ENCODE measurements at places on chromosomes 11 and 22. TPM values are rescaled to one million over a fixed set of nuclear protein-coding genes. Genes with fewer than 3 reads are reported as not detected.

DNA sequence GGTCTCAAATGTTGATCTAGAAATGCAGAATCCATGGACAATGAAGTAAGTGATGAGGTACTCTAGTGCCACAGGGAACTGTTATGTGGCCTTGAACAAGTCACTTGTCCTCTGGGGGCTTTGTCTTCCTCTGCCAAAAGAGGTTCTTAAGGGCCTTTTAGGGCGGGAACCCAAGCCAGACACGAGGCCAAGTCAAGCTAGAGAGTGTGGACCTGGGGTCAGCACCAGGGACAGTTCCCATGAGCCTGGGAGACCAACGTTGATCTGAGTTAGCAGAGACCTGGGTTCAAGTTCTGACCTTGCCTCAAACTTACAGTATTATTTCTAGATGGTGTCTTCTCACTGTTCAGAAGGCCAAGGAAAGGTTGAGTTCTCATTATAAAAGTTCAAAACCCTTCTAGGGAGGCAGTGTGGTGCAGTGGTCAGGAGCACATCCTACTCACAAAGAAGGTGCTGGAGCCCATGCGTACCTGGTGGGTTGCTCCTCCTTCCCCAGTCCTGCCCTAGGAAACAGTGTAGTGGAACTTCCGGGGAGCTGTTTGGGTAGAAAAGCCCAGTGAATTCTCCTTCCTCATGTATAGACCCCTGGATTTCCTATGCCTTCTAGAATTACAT, 121.5 kb downstream of the CHST1 start:
- no peak for DNase-seq

The C11orf86 gene
- total RNA-seq, result 0.25 TPM

GRCh38 chr11:128598506-128599150, 11.3 kb upstream of the ETS1 start:
- no peak for DNase-seq

The MS4A3 gene
- total RNA-seq, result not detected

DNA sequence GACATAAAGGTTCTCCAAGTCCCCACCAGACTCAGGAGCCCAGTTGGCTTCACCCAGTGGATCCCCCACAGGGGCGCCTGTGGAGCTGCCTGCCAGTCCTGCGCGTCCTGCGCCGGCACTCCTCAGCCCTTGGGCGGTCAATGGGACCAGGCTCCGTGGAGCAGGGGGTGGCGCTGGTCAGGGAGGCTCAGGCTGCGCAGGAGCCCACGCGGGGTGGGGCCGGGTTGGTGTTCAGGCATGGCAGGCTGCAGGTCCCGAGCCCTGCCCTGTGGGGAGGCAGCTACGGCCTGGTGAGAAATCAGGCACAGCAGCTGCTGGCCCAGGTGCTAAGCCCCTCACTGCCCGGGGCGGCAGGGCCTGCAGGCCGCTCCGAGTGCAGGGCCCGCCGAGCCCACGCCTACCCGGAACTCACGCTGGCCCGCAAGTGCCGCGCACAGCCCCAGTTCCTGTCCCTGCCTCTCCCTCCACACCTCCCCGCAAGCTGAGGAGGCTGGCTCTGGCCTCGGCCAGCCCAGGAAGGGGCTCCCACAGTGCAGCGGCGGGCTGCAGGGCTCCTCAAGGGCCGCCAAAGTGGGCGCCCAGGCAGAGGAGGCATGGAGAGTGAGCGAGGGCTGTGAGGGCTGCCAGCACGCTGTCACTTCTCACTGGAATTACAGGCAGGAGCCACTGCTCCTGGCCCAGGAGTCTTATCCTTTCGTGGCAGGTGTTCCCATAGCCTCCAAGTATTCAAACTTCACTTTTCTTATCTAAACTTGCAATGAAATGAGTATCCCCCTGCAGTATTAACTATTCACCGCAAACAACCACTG, 22.8 kb upstream of the ZBTB44 start:
- DNase-seq, result no peak

The CTSF gene
- 0.34 TPM for total RNA-seq

DNA sequence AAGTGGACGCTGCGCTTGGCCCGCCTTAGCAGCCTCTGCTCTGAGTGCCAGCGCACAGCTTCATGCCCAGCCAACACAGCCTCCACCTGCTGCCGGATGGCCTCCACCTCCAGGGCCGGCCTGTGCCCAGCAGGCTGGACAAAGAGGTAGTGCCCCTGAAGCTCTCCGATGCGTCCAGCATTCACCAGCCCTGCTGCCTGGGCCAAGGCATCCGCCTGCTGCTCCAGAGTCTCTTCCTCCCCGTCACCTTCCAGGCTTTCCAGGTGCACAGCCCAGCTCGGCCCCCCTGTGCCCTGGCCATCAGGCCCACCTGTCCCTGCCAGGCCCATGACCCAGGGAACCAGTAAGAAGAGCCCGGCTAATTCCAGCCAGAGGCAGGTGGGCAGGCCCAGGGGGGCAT, 2.5 kb downstream of the PCSK7 start:
- no peak for DNase-seq

DNA sequence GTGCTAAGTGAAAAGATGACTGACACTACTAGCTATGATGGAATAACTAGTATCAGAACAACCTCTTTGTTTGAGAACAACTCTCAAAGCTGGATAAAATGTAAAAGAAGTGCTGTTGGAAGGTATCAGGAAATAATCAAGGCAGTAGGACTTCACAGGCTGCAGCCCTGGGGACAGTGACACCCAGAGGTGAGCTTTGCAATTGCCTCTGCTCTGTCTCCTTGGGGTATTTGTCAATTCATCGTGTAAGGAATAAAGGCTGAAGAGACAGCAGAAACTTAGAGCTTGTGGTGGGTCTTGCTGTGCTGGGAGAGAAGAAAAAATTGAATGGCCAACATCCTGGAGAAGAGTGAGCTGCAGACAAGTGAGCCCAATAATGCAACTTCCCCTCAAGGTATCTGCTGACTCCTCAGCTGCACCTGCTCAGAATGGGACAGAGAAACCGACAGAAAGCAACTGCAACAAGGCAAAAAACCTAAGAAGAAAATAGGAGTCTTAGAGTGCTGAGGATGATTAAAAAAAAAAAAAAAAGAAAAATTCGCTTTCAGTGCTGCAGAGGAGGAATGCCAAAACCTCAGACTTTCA, 141.1 kb downstream of the RCN1 start:
- peak; percentile 36 for DNase-seq

DNA sequence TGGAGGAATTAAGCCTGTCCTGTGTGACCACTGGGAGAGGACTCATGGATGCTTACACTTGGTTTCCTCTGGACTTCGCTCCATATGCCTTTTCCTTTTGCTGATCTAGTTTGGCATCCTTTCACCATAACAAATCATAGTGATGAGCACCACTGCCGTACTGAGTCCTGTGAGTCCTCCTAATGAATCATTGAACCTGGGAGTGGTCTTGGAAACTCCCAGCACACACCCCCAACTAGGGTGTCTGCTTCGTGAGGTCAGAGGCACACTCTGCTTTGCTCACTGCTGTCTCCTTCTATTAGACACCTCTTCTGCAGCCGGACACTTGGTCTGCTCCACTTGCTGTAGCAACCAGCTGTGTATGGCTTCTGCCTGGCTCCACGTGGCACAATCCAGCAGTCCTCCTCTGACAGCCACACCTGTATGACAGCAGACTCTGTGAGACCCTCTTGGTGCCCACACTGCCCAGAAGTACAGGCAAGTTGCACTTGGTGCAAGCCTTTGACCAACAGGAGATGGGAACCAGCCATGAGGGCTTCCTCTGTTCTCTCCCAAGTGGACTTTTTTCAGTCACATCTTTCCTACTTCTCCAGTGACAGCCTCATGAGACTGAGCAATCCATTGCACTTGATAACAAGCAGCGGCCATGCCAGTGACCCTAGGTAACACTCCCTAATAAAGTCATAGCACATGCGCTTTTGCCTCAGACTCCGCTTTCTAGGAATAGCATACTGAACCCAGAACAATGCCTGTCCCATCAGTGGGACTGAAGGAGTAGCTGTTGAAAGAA, 65.0 kb upstream of the HMGXB4 start:
- DNase-seq, result no peak

- DNase-seq, result no peak
These were observed 62.7 kb downstream of the TSPAN18 start for GRCh38 chr11:44789496-44789895.

The ESAM gene
- 6.1 TPM for total RNA-seq

GRCh38 chr11:122808478-122808869, 29.8 kb upstream of the CRTAM start:
- no peak for DNase-seq

DNA sequence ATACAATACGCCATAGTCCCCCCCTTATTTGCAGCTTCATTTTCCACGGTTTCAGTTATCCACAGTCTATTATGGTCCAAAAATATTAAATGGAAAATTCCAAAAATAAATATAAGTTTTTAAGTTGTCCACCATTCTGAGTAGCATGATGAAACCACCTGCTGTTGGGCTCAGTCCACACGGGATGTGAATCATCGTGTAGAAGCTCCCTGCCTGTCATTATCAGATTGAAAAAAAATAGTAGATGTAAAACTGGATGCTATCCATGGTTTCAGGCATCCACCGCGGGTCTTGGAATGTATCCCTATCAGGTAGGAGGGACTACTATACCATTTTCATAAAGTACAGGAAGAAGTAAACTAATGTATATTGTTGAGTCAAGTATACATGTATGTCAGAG, 127.4 kb downstream of the TTC17 start:
- no peak for DNase-seq

- DNase-seq, result no peak
These were observed 195 bp upstream of the CREB3L1 start for GRCh38 chr11:46277313-46277621.

GRCh38 chr11:112177589-112177988, 2.3 kb downstream of the BCO2 start:
- no peak for DNase-seq

DNA sequence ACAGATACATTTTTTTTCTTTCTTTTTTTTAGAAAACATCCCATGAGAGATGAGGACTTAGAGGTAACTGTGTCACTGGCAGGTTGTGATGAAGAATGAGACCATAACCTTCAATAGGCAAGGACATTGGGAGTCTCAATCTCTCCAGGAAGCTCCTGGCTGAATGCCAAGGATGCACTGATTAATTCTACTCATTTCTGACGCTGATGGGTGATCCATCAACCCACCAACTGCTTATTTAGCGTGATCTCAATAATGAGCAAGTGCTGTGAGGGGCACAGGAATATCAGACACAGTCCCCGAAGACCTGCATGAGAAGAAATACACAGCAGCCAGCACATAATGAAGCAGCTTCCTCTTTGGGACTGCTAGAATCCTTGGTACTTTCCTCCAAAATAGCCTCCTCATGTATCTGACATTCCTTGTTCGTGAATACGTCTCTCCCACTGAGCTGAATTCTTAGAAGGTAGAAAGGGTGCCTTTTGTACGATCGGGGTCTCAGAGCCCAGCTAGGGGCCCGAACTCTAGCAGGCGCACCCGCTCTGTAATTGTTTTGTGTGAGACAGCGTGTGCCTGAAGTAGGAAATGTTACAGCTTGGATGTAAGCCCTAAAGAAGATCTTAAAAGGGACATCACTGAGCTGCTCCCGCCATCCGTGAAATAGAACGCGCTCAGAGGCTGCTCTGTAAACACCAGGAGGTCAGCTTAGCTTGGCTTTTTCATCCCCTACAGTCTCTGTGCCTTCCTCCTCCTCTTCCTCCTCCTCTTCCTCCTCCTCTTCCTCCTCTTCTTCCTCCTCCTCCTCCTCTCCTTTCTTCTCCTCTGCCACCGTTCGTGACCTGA, 7.2 kb downstream of the CLMP start:
- no peak for DNase-seq

The TMEM41B gene
- total RNA-seq, result 67.2 TPM

The RTN4RL2 gene
- 24.0 TPM for total RNA-seq

- no peak for DNase-seq
These were observed 57.6 kb downstream of the KREMEN1 start for GRCh38 chr22:29130476-29130875.

Measured in HCT116 (cell line).